Stimulated activated CD8-positive, alpha-beta memory T cell treated with anti-CD3 and anti-CD28 coated beads, Interleukin-2, amount 100 ng/mL, for 48 hours (primary cell): ENCODE measurements at places on chromosomes 5 and 9.

- DNase-seq: no peak
Observed at GRCh38 chr5:133817456-133817855, 151.0 kb downstream of the C5orf15 start.

DNA sequence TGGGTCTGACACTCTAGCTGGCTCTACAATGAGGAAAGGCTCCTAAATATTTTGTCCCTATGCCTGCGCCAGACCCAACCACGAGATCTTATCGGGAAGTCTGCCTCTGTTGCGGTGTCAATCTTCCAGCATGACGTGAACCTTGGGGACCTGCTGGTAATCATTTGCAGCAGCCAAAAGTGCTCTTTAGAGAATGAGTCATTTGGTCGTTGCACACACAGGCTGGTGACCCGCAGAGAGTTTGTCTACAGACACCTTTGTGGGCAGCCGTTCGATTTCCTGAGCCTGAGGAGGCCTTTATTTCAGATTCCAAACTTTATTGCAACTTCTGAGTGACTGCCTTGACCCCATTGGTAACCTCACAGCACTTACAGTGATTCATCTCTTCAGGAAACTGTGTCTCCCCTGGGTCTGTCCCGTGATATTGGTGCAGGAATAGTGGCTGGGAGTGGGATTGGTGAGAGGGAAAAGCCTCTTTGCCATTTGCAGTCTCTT is 326.1 kb downstream of the NSG2 start:
- no peak for DNase-seq

DNA sequence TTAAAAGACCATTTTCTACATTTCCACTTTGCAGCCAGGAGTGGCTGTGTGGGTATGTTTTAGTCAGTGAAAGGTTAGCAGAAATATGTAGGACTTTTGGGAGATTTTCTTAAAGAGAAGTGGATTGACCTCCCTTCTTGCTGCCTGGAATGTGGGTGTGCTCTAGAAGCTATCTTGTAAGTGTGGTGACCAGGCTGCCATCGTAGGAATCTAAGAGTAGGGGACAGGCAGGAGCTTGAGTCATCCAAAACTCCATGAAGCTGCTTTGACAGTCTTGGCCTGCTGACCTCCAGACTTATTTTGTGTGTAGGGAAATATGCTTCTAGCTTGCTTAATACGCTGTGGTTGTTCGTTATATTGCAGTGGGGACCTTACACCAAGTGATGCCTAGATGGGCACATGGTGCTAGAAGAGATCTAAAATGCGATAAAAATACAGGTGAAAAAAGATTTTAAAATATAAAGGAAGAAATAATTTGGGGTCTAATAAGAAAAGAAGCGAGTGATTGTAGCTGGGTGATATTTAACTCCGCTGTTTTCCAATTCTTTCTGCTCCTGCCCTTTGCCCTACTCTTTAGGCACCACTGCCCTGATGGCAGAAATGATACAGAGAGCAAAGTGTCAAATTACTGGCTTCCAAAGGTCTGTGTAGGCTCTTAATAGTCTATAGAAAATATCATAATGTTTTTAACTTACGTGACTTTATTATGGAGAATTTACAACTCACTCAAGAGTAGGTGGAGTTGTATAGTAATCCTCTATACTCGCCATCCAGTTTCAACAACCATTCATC is 298.2 kb upstream of the ZNF608 start:
- no peak for DNase-seq

DNA sequence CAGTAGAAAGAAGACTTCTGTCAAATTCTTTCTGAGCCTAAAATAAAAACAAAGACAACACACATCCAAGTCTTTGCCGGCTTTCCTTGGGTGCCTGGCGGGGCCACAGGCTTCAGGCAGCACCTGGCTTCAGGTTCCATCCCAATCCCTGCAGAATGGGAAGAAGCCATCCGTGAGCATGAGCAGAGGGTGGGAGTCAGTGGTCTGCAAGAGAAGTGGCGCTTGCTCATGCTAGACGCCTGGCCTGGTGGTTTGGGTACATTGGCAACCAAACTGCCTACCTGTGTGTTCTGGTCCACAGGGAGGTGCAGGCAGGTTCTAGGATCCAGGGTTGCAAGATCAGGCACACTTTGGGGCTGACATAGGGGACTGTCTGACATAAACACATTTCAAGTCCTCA is 47.6 kb upstream of the RETREG1 start:
- no peak for DNase-seq

DNA sequence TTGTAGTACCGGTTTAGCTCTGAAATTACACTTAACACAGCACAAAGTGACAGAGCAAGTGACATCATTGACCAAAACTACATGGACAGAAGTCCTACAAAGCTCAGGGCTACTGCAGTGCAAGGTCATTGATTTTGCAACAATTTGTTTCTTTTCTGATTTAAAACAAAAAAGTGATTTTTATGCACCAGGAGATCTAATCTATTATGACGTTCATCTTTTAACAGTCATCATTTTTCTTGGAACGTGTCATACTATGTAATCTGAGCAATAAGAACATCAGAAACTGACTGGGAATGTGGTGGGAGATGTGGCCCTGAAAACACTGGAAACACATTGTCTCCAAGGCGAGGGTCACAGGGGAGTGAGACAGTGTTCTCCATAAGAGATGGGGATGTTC is 17.4 kb upstream of the ZFAND5 start:
- DNase-seq: no peak

GRCh38 chr5:160044967-160045366 is 36.0 kb downstream of the TTC1 start:
- DNase-seq: no peak
